ENCODE measurements at places on chromosomes 11 and 22.

- DNase-seq: peak; percentile 84
These were observed 65.6 kb downstream of the BTG4 start for GRCh38 chr11:111446404-111447111.

- DNase-seq: no peak
These were observed 2.7 kb downstream of the ZNF74 start for GRCh38 chr22:20396639-20397038.

DNA sequence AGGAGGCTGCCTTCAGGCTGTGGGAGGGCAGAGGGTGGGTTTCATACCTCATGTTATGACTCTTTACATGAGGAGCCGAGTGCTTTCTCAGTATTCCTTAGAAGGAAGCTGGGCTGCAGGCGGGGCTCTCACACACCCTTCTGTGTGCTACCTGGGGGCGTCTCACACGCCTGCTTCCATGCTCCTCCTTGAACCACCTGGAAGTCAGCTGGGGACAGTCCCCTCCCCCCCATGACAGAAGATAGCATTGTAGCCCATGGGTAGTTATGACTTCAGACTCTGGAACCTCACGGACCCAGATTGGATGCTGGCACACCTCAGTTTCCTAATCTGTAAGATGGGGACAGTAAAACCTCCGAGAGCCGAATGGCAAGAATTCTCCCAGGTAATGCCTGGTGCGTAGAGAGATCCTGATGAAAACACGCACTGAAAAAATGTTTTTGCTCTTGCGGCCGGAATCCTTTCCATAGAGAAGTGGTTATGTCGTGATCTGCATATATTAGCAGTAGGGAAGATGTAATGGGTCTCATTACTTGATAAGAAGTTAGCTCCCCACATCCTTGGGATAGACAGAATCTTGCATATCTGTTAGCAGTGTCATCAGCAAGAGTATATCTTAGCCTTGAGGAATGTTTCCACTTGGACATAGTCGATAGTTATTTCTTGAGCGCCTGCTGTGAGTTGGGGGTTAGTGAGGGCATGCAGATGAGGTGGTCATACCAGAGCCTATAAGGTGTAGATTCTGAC lies 4.9 kb downstream of the DAGLA start:
- DNase-seq: no peak

DNA sequence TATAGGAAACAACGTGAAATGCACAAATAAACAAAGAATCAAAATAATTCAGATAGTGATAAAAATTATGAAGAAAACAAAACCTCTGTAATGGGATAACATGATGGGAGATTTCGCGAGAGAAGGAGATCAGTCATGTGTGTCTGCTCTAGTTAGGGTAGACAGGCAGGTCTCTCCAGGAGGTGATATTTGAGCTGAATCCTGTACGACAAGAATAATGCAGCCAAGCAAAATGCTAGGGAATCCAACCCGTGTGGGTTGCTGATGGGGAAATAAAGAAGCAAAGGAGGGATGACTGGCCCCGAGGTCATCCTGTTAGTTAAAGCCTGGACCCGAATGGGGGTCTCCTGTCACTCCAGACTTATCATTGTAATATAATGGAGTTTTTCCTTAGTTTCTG lies 16.0 kb downstream of the MAML2 start:
- DNase-seq: no peak

DNA sequence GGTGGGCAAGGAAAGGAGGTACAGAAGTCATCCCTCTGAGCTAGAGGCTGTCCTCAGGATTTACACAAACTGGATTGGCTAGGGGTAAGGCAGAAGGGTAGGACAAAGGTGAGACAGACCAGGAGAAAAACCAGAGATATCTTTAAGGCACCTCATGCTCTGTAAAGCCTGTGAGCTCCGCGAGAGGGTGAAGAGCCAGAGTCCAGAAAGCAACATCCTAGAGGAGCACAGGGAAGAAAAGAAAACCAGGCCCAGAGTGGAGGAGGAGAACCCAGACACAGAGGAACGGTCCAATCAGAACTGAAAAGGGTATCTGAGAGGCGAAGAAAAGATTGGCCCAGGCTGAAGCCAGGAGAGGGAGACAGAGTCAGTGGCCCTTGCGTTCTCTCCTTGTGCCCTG lies 5.1 kb downstream of the SLC37A4 start:
- DNase-seq: no peak

- DNase-seq: no peak
These were observed 10.5 kb upstream of the JHY start for GRCh38 chr11:122872046-122872445.

DNA sequence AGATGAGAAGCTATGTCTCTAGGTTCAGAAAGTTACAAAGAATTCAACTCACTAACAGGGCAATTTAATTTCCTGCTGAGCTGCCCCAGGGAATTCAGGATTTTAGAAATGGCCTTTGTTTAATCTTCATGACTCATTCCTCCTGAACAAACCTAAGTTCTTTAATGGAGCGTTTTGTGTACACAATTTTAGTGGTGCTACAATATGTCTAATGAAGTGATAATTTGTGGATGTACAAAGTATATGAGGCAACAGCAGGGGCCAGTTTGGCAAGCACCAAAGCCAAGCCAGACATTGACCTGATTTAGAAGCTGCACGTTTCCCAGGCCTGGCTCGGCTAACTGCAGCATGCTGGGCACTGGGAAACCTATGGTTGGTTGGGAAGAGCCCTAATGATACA lies 34.4 kb upstream of the HEPHL1 start:
- no peak for DNase-seq

- no peak for DNase-seq
These were observed 80.2 kb downstream of the PRR5L start for GRCh38 chr11:36376009-36376887.

DNA sequence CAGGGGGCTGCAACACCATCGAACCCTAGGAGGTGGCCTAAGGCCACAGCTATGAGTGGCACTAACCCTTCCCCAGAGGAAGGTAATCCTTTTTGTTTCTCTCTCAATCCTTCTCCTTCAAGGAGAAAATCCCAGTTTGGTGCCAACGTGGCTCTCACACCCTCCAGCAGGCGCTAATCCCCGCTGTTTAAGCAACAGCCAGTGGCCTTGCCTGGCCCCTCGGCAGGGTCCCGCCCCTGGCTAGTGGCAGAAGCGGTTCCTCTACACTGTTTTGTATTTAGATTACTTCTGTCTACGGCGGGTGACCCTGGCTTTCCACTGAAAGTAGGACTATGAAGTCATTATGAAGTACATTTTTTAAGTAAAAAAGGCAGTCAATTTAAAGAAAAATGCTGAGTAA lies 15.5 kb downstream of the GNAZ start:
- no peak for DNase-seq

DNA sequence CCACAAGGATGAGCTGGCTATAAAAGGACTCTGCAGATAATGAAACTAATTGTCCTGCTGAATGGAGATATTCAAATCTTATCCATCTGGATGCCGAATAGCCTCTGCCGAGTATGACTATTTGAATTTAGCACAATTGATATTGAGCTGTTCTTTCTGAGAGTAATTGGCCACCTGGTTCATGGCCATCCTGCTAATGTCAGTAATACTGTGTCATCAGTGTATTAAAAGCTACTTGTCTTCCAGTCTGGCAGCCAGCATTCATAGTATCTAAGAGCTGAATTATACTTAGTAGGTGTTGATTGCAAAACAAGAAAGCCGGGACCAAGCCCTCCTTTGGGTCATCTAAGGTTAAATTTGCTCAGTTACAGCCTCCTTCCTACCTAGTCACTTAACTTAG lies 310.7 kb upstream of the NCAM1 start:
- no peak for DNase-seq

DNA sequence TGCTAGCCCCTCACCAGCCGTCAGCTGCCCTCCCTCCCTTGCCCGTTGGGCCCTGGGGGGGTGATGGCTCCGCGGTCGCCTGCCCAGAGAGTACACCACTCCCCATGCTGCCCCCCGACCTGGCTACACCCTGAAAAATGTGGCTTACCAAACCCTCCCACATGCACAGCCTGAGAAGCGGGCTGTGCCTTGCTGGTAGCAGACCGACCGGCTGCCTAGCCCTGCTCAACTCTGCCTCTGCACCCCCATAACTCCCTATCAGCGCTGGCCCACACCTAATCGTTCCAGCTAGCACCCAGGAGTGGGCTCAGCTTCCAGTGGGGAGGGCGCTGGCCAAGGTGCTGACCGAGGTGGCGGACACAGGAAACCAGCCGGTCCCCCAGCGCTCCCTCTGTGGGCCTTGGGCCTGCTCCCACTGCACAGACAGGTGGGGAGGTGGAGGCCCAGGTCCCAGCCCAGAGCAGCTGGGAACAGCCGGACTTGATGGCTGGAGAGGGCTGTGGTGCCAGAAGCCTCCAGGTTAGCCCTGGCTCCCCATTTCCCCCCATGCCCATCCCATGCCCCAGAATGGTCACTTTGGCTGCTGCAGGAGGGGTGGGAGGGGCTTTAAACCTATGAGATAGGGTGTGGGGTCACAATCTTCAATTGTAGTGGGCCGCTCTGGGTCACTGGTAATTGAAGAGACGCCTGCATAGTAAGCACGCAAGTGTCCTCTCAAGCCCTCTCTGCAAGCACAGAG lies 32.1 kb upstream of the PRODH start:
- peak; percentile 32 for DNase-seq

GRCh38 chr22:36227396-36227795 lies 11.9 kb downstream of the APOL2 start:
- no peak for DNase-seq

DNA sequence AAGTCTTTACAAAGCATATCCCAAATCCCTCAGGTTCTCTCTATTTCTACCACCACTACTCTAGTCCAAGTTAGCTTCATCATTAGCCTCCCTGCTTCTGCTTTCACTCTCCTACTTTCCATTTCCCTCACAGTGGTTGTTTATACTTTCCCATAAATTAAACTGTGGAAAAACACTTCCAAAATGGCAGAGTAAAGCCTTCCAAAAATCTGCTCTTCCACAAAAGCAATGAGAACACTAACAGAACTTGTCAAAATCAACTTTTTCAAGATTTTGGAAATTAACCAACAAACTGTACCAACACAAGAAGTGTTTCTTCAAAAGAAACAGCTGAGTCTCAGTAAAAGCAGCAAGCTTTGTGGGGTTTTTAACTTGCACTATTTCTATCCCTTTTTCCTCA lies 71.8 kb downstream of the TTC28 start:
- no peak for DNase-seq
